Stimulated activated CD4-positive, alpha-beta T cell treated with anti-CD3 and anti-CD28 coated beads, Interleukin-1b, Interleukin-23, amount 100 ng/mL, for 48 hours (primary cell): ENCODE measurements at places on chromosomes 4 and X.

DNA sequence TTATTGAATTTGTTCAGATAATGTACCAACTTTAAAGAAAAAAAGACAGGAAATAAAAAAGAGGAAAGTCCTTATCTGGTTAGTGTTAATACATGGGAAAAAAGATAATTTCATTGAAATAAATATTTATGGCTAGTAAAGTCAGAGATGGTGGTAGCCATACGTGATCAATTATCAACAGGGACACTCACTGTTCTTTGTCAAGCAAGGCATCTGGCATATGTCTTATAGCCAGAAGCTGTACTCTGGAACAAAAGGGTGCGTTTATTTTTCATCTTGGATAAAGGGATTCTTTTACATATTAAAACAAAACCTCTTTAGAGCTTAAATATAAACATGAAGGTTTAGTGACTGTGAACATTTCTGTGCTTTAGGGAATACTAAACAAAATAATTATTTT, 26.7 kb downstream of the HDX start:
- DNase-seq = no peak

GRCh38 chr4:182835006-182835740, 82.0 kb downstream of the DCTD start:
- DNase-seq = no peak

GRCh38 chr4:56424697-56425514, 10.5 kb downstream of the PPAT start:
- DNase-seq = no peak

DNA sequence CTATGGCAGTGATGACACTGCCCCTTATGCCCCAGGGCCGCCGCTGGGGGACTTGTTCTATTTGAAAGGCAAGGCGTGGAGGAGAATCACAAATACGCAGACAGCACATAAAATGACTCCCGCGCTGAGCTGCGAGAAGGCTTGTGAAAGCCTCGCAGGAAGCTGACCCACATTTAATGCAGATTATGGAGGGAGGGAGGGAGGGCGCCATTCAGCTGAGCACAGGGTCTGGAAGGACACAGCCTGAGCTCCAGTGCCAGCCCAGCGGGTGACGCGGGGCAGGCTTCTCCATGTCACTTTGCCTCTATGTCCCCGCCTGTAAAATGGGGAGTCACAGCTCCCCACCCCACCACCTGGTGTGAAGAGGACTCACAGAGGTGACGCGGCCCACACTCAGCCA, 14.3 kb downstream of the ABLIM2 start:
- DNase-seq = no peak

DNA sequence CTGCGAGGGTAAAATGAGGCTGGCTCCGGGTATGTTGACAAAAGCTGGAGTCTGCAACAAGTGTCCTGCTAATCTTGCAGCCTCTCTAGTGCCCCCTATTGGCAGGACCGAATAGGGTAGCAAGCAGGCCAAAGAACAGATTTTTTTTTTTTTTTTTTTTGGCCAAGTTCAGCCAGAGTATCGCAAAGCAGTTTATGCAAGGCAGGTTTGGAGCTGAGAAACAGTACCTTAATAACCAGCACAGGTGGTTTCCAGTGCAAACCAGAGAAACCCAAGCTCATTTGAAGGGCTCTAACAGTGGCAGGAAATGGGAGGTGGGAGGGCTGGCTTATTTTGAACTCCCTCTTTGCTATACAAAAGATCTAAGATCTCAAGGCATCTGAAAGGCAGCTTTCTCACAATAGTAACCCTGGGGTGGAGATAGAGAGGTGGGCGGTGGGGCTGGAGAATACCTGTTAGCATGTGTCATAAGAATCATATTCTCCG, 38.2 kb upstream of the OCIAD2 start:
- DNase-seq = peak; percentile 60
